ENCODE measurements at places on chromosomes 11 and 22. TPM values are rescaled to one million over a fixed set of nuclear protein-coding genes. Genes with fewer than 3 reads are reported as not detected.

Gene PGA4
- not detected for total RNA-seq

Gene TMA7B
- total RNA-seq, result not detected

Gene MIAT
- 1.8 TPM for total RNA-seq

Gene PHOX2A
- total RNA-seq, result not detected

Gene TRIM3
- total RNA-seq, result 25.3 TPM

Gene OR6Q1
- not detected for total RNA-seq

Gene SEPTIN3
- 0.29 TPM for total RNA-seq

DNA sequence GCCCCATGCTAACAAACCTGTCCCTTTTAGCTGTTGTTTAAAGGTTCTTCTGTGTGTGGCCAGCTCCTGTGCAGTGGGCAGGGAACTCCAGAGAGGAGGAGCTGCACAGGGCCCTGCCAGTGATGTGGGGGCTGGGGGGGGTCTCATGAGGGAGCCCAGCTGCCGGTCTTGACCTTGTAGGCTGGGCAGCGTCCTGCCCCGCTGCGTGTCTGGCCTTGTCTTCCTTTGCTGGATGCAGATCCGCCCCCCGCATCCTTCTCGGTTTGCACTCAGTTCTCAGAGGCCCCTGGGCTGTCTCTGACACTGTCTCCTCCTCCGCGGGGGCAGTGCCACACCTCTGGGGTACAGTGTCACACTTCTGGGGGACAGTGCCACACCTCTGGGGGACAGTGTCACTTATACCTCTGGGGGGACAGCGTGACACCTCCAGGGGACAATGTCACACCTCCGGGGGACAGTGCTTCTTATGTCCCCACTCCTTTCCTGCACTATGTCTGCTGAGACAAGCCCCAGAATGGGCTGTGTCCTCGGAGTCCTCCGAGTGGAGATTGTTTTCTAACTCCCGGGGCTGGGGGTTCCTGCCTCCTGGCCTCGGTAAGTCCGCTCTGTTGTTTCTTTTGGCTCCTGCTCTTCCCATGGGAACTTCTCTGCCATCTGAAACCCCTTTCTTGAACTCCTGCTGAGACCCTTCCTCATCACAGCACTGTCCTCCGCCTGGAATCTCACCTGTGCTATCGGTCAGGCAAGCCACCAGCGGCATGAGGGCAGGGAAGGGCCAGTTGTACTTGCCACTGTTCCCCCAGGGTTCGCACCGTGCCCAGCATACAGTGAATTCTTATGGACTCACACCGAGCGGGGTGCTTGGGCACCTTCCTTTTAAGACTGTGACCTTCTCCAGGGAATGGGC is 788.3 kb downstream of the TBC1D22A start:
- H3K27ac ChIP-seq, result no peak overlapping the region
- no peak overlapping the region for H3K4me3 ChIP-seq
- no peaks in the 10 kb centered on the region for H3K36me3 ChIP-seq

- no peak overlapping the region for H3K27ac ChIP-seq
- H3K4me1 ChIP-seq, result peaks cover 11% of the 10 kb centered on the region
- no peaks in the 10 kb centered on the region for H3K36me3 ChIP-seq
- peaks cover 17% of the 10 kb centered on the region for H3K27me3 ChIP-seq
- no peak for DNase-seq
- no peak overlapping the region for H3K4me3 ChIP-seq
Observed at GRCh38 chr11:45444796-45445195, 158.7 kb upstream of the SYT13 start.

DNA sequence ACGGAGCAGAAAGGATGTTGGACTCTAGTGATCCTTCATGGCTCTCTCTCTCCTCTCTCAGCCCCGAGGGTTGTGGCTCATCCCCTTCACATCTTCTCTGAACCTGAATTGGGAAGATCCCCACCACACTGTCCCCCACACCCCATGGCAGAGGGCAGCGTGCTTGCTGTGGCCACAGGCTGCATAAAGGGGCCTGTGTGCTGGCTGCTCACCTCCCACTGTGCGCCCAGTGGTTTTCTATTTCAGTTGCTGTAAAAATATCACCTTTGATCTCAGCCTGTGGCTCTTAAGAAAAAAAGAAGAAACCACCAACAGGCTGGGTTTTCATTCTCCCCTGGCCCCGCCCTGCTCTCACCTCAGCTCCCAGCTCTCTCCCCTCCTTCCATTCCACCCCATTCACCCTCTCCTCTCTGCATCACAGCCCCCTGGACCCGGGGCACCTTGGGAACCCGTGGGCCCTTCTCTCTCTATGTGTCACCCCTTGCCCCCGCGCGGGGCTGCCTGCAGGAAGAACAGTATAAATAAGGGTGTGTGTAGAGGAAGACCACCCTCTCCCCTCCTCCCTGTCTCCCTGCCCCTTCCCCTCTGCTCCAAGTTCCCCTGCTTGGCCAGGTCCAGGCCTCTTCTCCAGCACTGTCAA is 25.8 kb upstream of the WNT11 start:
- H3K27me3 ChIP-seq, result peaks cover 5% of the 10 kb centered on the region
- H3K36me3 ChIP-seq, result no peaks in the 10 kb centered on the region
- no peak overlapping the region for H3K27ac ChIP-seq
- no peak for DNase-seq
- H3K4me1 ChIP-seq, result peaks cover 11% of the 10 kb centered on the region

GRCh38 chr11:100810146-100810545 is 123.1 kb downstream of the ARHGAP42 start:
- peaks cover 19% of the 10 kb centered on the region for H3K4me1 ChIP-seq
- H3K27me3 ChIP-seq, result no peaks in the 10 kb centered on the region
- H3K27ac ChIP-seq, result no peak overlapping the region

- peaks cover 11% of the 10 kb centered on the region for H3K4me1 ChIP-seq
- H3K36me3 ChIP-seq, result no peaks in the 10 kb centered on the region
- no peak overlapping the region for H3K4me3 ChIP-seq
- DNase-seq, result no peak
- H3K27ac ChIP-seq, result no peak overlapping the region
Observed at GRCh38 chr11:11389238-11389637, 36.2 kb upstream of the CSNK2A3 start.

- no peak overlapping the region for H3K27ac ChIP-seq
- H3K27me3 ChIP-seq, result no peaks in the 10 kb centered on the region
- DNase-seq, result no peak
Observed at GRCh38 chr11:128188346-128189004, 398.9 kb downstream of the ETS1 start.

- H3K27me3 ChIP-seq, result no peaks in the 10 kb centered on the region
- no peaks in the 10 kb centered on the region for H3K36me3 ChIP-seq
- H3K4me1 ChIP-seq, result peaks cover 57% of the 10 kb centered on the region
- H3K27ac ChIP-seq, result peak overlapping the region; percentile 87
- no peak for DNase-seq
Observed at GRCh38 chr11:86176165-86176884, 68.2 kb upstream of the EED start.

DNA sequence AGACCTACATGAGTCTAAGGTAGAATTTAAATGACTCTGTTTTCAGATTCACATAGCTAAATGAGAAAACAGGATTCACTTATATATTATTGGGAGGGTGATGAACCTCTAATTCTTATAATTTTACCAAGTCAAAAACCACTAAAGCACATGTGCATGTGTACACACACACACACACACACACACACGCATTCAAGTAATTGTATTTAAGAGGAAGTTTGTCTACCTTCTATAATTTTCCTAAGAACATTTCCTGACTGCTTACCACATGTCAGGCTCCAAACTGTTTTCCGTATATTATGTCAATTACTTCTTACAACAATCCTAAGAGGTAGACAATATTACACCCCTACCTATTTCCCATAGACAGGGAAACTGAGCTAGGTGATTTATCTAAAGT is 6.7 kb downstream of the RNF141 start:
- H3K4me3 ChIP-seq, result no peak overlapping the region
- H3K4me1 ChIP-seq, result peaks cover 43% of the 10 kb centered on the region
- H3K36me3 ChIP-seq, result peaks cover 26% of the 10 kb centered on the region
- H3K27ac ChIP-seq, result no peak overlapping the region
- H3K27me3 ChIP-seq, result no peaks in the 10 kb centered on the region

DNA sequence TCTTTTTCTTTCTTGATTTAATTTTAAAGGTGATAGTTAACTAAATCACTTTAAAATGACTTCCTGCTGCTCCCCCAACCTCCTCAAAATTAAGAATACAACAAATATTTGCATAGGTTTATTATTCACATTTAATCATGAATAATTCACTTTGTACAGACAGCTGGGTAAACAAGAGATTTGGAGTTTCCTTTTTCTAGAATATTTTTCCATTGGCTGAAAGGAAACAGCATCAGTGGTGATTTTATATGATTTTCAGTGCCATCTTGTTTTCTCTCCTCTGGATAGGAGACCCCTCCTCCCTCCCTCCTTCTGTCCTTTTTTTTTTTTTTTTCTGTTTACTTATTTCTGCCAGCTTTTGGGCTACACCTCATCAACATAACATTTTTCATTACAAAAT is 60.5 kb downstream of the LIF start:
- H3K4me1 ChIP-seq, result peaks cover 20% of the 10 kb centered on the region
- no peak overlapping the region for H3K27ac ChIP-seq
- no peaks in the 10 kb centered on the region for H3K36me3 ChIP-seq
- no peak for DNase-seq
- no peaks in the 10 kb centered on the region for H3K27me3 ChIP-seq
- no peak overlapping the region for H3K4me3 ChIP-seq

- no peak overlapping the region for H3K27ac ChIP-seq
- H3K36me3 ChIP-seq, result no peaks in the 10 kb centered on the region
- H3K4me1 ChIP-seq, result no peaks in the 10 kb centered on the region
- peaks cover 9% of the 10 kb centered on the region for H3K27me3 ChIP-seq
Observed at GRCh38 chr11:17574141-17575091, 27.4 kb downstream of the OTOG start.

- no peaks in the 10 kb centered on the region for H3K27me3 ChIP-seq
- DNase-seq, result no peak
- H3K4me1 ChIP-seq, result peaks cover 18% of the 10 kb centered on the region
Observed at GRCh38 chr11:73267906-73268540, 4.1 kb upstream of the P2RY6 start.

DNA sequence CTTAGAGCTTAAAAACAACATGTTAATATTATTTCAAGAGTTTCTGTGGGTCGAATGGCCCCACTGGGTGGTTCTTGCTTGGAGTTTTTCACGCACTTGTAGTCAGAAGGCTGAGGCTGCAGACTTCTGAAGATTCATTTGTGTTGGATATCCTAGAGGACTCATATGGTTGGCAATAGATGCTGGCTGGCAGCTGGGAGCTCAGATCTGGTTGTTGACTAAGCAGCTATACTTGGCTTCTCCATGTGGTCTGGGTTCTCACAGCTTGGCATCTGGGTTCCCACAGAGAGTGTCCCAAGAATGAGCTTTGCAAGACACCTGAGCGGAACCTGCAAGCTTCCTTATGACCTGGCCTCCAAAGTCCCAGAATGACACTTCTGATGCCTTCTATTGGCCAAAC is 163.9 kb upstream of the ZC3H12C start:
- no peaks in the 10 kb centered on the region for H3K27me3 ChIP-seq
- no peaks in the 10 kb centered on the region for H3K4me1 ChIP-seq
- H3K27ac ChIP-seq, result no peak overlapping the region

DNA sequence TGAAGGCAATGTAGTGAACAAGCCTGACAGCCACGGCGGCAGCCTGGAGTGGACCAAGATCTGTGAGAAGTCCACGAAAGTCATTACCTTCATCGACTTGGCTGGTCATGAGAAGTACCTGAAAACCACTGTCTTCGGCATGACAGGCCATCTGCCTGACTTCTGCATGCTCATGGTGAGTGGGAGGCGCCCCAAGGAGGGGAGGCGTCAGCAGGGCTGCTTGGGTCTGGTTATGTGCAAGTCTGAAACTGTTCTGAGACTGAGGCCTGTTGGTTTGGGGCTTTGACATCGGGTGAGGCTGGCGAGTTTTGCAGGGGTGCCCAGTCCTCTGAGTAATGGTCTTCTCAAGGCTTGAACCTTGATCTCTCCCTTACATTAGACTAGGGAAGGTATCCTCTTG is 11.1 kb downstream of the GTPBP1 start:
- H3K27ac ChIP-seq, result no peak overlapping the region
- H3K4me1 ChIP-seq, result peaks cover 13% of the 10 kb centered on the region
- H3K27me3 ChIP-seq, result no peaks in the 10 kb centered on the region
- no peak for DNase-seq
- peaks cover 35% of the 10 kb centered on the region for H3K36me3 ChIP-seq

GRCh38 chr22:30286331-30286730 is 3.0 kb downstream of the CASTOR1 start:
- peak; percentile 72 for DNase-seq
- peaks cover 26% of the 10 kb centered on the region for H3K4me1 ChIP-seq
- H3K36me3 ChIP-seq, result no peaks in the 10 kb centered on the region

GRCh38 chr11:1422481-1422880 is 32.7 kb downstream of the BRSK2 start:
- no peak overlapping the region for H3K27ac ChIP-seq
- H3K4me3 ChIP-seq, result no peak overlapping the region
- H3K27me3 ChIP-seq, result no peaks in the 10 kb centered on the region
- no peak for DNase-seq

GRCh38 chr11:87432022-87432421 is 394.3 kb downstream of the TMEM135 start:
- peaks cover 31% of the 10 kb centered on the region for H3K4me1 ChIP-seq
- no peak for DNase-seq
- no peaks in the 10 kb centered on the region for H3K27me3 ChIP-seq
- no peaks in the 10 kb centered on the region for H3K36me3 ChIP-seq
- peak overlapping the region; percentile 47 for H3K27ac ChIP-seq

DNA sequence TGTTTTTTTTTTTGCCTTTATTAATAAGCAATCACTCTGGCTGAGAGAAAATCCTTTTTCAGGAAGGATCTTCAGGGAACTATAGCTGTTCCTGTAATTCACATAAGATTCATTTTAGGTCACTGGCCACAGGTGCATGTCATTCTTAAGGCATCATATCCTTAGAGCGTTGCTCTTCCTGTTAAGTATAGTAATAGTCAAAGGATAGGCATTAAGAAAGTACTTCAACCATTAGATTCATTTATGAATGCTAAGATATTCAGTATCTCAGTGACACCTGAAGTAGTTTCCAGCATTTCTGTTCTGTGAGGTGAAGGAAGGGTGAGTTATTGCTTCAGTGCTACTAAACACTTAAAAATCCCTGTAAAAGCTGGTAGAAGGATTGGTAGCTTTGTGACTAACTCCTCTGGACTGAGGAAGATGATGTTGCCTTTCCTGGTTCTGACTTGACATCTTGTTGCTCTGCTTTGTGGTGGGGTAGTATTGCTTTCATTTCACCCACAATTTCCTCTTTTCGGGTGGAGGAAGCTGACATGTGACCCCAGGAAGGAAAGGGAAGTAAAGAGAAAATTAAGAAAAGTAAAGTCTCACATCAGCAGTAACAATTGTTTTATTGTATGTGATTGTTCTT is 34.7 kb downstream of the RNF169 start:
- no peak overlapping the region for H3K4me3 ChIP-seq
- H3K27me3 ChIP-seq, result no peaks in the 10 kb centered on the region
- H3K27ac ChIP-seq, result peak overlapping the region; percentile 54
- DNase-seq, result peak; percentile 90
- H3K4me1 ChIP-seq, result peaks cover 34% of the 10 kb centered on the region

DNA sequence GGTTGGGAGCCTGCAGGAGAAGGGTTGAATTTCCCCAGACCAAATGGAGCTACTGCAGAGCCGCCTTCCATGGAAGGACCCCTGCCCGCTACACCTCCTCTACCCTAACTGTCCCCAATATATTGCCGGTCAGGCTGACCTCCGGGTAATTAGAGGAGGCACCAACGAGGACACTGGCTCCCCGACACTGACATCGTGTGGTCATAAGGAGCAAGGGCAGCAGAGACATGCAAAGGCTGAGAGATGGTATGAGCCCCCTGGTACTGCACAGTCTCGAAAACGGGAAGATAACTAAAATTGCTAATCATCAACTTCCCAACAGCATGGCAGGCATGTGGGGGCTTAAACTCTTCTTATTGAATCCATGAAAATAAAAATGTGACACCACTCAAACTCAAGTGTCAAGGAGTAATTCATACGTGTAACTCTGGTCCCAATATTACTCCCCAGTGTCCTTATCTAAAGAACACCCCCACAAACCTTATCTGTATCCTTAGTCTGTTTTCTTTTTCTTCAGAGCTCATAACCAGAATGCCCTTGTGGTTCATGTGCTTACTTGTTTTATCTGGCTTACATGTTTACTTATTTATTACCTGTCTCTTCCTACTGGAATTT is 4.4 kb downstream of the CAVIN3 start:
- H3K27ac ChIP-seq, result no peak overlapping the region
- H3K36me3 ChIP-seq, result peaks cover 3% of the 10 kb centered on the region
- H3K27me3 ChIP-seq, result no peaks in the 10 kb centered on the region
- peak; percentile 95 for DNase-seq
